Inflammatory macrophage treated with lipopolysaccharide for 4 hours (primary cell): ENCODE measurements at places on chromosomes 6 and 20.

DNA sequence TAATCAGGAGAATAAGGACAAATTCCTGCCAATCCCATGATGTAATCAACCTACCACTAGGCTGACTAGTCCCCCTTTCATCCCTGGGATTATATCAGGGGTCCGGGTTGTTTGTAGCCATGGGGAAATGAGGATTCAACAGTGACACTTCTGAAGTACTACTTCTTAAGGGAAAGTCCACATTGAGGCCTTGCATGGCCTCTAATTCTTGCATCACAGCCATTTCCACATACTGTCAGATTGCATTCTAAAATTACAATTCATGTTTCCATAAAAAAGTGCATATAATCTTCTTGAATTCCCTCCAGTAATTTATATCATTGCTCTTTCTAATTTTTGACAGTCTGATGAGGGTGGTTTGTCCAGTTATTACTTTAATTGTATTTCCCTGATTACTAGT, 184.2 kb downstream of the PHF3 start:
- DNase-seq = peak; percentile 79

DNA sequence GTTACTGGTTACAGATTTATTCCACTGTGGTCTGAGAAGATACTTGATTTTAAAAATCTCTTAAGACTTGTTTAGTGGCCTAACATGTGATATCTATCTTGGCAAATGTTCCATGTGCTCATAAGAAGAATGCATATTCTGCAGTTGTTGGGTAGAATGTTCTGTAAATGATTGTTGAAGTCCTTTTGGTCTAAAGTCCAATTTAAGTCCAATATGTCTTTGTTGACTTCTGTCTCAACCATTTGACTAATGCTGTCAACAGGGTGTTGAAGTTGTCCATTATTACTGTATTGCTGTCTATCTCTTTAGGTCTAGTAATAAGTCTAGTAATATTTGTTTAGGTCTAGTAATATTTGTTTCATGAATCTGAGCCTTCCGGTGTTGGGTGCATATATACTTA, 387.8 kb upstream of the RUNX2 start:
- no peak for DNase-seq

DNA sequence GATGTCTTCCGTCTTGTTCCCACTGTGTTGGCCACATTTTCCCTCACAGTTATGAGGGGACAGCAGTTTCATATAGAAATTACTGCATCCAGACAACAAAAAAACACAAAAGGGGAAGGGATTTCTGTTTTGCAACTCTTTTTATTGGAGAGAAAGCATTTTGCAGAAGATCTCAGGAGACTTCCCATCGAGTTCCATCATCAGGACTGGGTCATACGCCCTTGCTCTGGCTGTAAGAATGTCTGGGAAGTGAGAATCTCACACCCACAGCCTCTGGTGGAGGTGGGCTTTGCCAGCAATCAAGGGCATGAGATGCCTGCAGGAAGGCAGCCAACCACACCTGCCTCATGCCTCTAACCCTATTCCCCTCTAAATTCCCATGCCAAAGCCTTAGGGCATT, 5.8 kb upstream of the IGF2R start:
- DNase-seq = peak; percentile 84

GRCh38 chr20:23242556-23243180, 107.9 kb upstream of the NXT1 start:
- no peak for DNase-seq

- DNase-seq = no peak
Measured at GRCh38 chr20:44533928-44534327, 12.1 kb upstream of the SERINC3 start.

DNA sequence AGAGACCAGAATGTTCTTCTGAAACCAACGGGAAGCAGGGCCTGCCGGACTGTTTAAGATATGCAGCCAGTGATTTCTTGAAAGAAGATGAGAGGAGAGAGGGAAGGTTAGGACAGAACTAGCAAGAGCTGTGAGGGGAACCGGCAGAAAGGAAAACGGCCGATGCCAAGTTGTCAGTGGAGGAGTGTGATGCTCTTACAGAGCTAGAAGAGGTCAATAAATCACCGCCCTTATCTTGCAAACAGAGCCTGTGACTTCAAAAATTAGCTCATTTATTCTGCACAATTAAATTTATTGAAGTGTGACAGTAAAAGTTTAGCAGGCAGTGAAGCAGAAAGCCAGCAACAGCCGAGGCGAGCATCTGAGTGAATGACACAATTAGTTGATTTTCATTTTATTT, 509.5 kb upstream of the ID4 start:
- no peak for DNase-seq
